ENCODE measurements at places on chromosomes 1 and 21.

- peak; percentile 34 for DNase-seq
These were observed 18.6 kb upstream of the PADI1 start for GRCh38 chr1:17186216-17186909.

- no peak for DNase-seq
These were observed 31.2 kb upstream of the SYNC start for GRCh38 chr1:32733582-32734321.

- no peak for DNase-seq
These were observed 40.1 kb downstream of the TLR5 start for GRCh38 chr1:223102797-223103533.

DNA sequence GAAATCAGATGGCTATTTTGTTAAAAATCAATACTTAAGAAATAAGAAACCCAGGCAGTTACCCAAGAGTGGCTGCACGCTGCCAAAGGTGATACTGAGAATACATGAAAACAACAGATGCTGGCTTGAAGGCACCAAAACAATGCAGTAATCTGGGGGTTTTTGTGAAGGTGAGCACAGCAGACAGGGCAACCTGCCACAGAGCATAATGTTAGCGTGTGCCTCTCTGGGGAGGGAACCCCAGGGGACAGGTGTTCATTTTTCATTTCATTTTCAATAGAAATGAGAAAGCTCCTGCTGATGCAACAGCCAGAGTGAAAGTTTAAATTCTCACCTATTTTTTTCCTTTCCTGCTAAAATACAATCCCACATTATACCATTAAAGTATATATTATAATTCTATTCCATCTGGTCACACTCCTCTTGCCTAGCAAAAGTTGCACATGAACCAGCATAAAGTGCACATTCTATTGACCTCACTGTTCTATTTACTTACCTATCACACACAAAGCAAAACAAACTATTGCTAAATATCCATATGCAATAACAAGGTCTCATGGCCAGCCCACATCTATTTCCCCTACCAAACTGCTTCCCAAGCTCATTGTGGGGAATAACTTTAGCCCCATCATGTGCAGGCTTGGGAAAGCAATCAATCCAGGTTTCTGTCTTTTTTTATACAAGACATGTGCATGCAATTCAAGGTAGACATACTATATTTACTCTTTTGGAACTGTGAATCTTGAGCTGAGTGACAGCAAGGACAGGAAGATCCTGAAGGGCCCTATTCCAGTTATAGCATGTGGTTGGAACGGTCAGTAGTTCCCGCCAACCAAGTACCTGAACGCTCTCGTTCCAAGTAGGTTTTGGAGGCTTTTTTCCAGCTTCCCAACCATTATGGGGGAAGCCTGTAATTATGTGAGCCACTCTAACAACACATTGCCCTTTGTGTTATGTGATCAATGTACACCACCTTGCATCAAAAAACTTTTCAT is 173.6 kb downstream of the RERE start:
- no peak for DNase-seq

DNA sequence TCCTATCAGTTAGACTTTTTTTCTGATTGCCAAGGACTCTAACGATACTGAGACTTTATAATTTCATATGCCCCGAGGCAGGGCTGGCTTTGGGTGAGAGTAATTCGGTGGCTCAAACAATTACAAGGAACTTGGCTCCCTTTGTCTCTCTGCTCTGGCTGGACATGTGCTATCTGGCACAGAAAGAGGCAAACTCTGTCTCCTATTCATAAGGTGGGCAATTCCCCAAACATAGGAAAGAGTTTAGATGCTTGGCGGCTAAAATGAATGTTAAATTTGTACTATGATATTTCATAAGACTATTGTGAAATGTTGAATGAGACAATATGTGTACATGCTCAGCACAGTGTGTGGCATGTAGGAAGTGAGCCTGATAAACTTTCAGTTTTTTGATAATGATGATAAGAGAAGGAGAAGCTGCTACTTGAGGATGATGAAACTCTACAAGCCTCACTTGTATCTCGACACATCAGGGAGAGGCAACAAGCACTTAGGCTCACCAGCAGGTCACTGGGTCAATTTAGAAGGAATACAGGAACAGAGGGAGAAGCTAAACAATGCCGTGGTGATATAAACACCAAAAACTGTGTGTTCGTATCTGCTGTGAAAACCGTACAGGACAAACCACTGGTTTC is 12.6 kb upstream of the NTPCR start:
- DNase-seq = no peak

DNA sequence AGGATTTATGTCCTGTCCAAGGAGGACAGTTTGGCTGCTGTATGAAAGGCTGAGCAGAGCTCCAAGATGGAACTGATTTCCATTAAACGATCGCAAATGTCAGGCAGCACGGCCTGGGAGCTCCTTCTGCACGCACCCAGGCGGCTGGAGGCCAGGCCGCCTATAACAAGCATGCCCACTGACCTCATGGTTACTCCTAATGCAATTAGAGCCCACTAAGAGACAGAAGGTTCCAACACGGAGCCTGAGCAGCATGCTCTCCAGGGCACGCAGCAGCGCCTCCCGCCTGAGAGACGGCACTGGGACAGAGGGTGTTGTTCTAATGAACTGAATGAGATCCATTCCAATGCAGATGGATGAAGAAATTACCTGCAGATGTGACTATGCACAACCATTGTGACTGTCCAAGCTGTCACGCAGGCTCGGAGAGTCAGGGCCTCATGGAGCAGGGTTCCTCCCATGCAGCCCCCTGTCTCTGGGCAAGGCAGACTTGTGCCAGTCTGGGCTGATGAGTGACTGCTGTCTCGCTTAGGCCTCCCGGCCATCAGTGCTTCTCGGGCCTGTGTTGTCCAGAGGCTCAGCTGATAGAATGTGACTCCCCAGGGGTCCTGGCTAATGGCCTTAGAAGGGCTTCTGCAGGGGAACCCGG is 25.2 kb upstream of the CDCA8 start:
- no peak for DNase-seq

GRCh38 chr1:180415985-180416633 is 86.3 kb downstream of the ACBD6 start:
- no peak for DNase-seq

DNA sequence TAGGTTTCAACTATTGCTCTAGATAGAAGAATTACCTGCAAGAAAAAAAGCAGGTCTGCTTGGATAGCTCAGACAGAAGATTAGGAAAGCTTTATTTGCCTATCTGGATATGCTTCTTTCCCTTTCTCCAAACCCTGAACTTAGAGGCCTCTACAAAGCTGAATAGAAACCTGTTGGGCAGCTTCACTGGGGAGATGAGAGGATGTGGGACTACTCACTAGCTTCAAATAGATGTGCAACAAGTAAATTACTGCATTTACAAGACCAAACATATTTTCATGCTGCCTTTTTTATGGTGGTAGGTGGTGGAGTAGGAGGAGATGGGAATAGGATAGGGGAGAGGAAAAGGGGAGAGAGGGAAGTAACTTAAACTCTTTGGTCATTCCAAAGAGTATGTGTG is 6.4 kb downstream of the CLCA2 start:
- DNase-seq = no peak

DNA sequence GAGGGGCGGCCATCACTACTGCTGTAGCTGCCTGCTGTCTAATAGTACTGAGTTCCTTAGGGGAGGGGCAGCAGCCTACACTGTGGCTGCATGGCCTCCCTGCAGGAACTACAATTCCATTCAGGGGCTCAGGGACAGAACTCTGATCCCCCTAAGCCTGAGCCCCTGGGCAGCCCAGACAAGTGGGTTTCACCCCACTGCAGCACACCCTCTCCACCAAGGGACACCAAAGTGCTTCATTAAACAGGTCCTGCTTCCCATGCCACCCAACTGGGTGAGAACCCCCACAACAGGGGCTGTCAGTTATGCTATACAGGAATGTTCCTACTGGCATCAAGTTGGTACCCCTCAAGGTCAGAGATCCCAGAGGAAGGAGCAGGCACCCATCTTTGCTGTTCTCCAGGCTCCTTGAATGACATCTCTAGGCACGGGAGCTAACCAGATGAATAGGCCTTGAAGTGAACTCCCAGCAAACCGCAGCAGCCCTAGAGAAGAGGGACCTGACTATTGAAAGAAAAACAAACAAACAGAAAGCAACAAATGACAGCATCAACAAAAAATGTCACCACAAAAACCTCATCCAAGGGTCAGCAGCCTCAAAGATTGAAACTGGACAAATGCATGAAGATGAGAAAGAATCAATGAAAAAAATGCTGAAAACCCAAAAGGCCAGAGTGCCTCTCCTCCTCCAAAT is 437.4 kb downstream of the NUF2 start:
- DNase-seq = no peak

- DNase-seq = no peak
These were observed 149.6 kb downstream of the PTPRU start for GRCh38 chr1:29385966-29386365.

GRCh38 chr1:229258031-229258756 is 12.7 kb upstream of the RAB4A start:
- DNase-seq = peak; percentile 69

DNA sequence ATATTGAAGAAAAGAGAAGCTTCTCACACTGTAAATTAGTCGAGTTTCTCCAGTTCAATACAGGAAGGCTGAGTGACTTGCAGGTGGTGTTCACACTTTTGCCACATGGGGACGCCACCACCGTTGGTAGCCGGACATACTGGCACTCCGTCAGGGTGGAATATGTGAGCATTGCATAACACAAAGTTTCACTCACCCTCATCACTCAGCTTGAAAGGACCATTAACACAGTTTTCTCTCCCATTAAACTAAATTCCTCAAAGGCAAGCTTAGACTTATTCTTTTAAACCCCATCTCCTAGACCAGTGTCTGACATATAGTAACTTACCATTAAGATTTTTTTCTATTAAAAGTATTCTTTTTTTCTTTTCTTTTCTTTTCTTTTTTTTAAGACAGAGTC is 105.3 kb upstream of the SERBP1 start:
- DNase-seq = peak; percentile 86
